ENCODE measurements at places on chromosomes 16 and 17. TPM values are rescaled to one million over a fixed set of nuclear protein-coding genes. Genes with fewer than 3 reads are reported as not detected.

GRCh38 chr16:26787924-26788323, 278.8 kb upstream of the C16orf82 start:
- no peak for DNase-seq

- no peak for DNase-seq
Observed at GRCh38 chr17:77915594-77916021, 42.9 kb upstream of the TNRC6C start.

DNA sequence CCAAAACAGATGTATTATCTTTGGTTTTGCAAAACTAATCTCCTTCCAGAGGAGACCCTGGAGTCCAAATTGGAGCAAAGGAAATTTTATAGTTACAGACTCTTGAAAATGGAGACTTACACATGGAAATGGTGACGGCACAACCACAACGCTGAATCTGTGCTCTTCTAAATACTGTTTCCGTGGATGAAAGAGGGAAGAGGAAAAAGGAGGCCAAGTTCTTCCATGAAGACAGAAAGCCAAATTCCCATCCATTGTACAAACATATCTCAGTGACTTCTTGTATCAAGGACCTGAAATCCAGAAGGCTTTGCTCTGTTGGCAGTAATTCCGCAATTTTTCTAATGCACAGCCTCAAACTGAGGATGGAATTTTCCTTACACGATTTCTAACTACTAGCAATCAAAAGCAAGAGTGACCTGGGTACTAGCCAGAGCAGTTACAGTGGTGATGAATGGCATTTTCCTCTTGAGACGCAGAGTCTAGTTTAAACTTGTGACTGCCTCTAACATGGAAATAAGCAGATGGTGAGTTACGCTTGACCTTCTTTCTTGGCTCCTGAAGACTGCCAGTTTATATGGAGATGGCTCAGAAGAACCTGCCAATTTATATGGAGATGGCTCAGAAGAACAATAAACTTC, 38.5 kb downstream of the VPS53 start:
- no peak for DNase-seq

- no peak for DNase-seq
Observed at GRCh38 chr17:49738456-49739163, 25.3 kb downstream of the FAM117A start.

GRCh38 chr17:36506831-36507230, 20.4 kb downstream of the ZNHIT3 start:
- DNase-seq = no peak

GRCh38 chr17:44593156-44593555, 35.9 kb downstream of the FZD2 start:
- DNase-seq = no peak

- peak; percentile 65 for DNase-seq
Observed at GRCh38 chr17:21772321-21772720, 80.0 kb downstream of the KCNJ18 start.

DNA sequence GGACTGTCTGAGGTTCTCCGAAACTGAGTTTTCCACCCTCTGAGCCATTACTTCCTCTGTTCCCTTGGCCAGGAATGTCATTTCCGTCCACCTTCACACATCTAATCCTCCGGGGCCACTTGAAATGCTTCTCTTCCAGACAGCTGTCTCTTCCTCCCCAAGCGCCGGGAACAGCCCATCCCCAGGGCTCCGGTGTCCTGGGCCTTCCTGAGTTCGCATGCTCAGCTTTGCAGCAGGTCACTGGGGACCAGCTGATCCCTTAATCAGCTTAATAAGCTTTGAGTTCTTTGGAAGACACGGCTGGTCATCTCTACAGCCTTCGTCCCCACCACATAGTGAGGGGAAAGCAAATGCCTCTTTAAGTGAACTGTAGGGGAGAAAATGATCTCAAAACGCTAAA, 123.4 kb downstream of the DYNLRB2 start:
- no peak for DNase-seq

DNA sequence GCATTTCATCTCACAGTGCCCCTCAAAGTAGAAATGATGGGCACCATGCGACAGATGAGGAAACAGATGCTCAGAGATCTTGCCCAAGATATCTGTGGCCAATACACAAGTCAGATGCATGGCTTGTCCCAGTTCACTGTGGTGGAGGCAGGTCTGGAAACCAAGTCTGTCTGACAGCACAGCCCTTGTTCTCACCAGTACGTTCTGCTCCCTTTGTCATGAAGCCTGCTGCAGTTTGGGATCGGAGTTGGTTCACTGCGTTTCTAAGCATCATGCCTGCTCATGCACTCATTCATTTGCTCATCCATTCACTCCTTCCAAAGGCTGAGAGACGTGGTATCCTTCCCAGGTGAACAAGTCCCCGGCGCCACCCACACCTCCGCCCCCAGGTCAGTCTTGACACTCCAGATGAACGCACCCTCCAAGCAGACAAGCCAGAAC, 27.2 kb upstream of the MEAK7 start:
- no peak for DNase-seq

- DNase-seq = peak; percentile 83
Observed at GRCh38 chr16:50313596-50314478, 47.5 kb downstream of the ADCY7 start.

- DNase-seq = no peak
Observed at GRCh38 chr16:81688182-81688581, 90.9 kb upstream of the PLCG2 start.

- DNase-seq = no peak
Observed at GRCh38 chr16:11561454-11561805, 25.3 kb downstream of the LITAF start.

DNA sequence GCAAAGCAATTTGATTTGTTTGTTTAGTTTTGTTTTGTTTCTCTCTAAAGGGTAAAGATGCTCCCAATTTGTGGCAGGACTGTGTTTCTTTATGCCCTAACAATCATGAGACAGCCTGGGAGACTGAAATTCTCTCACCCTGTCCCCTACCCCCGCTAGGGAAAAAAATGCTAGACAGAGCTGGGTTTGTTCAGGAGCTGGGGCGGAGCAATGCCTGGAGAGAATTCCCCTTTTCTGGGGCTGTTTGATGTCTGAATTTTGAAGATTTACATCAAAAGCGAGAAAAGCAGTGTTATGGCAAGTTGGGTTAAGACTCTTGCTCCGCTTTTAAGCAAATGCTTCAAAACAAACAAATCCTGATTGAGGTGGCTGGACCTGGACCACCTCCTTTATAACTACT, 8.4 kb downstream of the MAF start:
- DNase-seq = no peak

GRCh38 chr17:45973946-45974859, 24.8 kb upstream of the STH start:
- no peak for DNase-seq

GRCh38 chr17:50323060-50323459, 22.9 kb upstream of the XYLT2 start:
- DNase-seq = no peak

DNA sequence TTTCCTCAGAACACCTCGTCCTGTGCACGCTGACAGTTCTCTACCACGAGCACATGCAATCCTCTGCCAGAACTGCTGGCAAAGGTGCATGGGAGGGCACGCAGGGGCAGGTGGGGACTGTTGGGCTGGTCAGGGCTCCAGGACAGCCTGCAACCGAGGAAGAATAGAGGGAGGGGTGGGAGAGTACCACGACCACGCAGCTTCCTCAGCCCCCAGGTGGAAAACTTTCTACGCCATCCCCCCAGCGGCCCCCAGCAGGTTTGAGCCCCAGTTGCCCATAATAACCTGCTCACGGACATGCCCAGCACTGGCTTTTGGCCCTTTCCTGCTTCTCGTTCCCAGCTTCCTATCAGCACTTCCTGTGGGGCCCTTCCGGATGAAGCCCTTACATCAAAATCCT, 199.3 kb downstream of the C16orf95 start:
- no peak for DNase-seq

- DNase-seq = no peak
Observed at GRCh38 chr16:16063683-16064082, 114.3 kb downstream of the ABCC1 start.

GRCh38 chr17:41666237-41666641, 22.4 kb upstream of the EIF1 start:
- no peak for DNase-seq

DNA sequence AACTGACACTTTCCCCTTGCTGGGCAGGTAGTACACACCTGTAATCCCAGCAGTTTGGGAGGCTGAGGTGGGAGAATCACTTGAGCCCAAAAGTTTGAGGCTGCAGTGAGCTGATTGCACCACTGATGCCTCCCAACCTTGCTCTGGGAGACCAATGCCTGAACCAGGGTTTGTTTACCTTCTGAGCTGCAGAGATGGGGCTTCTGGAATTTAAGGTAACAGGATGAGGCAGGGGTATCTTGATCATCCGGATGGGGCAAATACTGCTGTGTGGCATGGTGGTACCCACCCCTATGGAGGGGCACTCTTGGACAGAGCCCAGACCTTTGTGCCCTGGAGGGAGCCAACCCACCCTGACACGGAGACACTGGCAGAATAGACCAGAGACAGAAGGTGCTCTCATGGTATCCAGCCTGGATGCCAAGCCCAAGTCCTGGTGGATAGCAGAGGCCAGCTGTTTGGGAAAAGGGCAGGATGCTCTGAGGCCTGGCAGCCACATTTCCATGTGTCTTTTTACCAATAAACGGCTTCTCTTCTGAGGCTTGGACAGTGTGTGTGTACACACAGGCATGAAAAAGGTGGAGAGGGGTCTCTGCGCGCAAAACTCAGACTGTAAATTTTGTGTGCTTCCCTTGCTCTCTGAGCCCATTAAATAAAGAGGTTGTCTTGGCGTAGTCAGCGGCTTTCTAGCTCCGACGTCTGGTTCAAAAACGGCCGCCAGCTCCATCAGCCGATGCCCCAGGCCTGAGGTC, 4.4 kb downstream of the ZNF48 start:
- no peak for DNase-seq

DNA sequence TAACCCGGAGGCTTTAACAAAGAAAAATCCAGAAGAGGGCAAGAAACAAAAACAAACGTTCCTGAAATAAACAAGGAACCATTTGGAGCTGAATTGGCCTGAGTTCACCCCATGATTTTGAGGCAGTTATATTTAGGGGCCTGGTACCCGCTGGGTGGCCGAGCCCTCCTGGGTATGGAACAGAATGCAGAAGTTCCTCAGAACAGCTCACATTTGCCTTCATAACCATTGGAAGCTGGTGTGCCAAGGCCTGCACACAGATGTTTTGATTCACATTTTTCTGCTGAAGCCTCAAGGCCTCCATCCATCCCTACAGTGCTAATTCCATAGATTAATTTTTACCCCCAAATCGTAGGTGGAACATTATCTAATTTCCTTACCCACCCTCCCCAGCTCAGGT, 3.3 kb upstream of the ZFHX3 start:
- no peak for DNase-seq

- DNase-seq = peak; percentile 73
Observed at GRCh38 chr17:83159204-83160049, 80.0 kb downstream of the METRNL start.

DNA sequence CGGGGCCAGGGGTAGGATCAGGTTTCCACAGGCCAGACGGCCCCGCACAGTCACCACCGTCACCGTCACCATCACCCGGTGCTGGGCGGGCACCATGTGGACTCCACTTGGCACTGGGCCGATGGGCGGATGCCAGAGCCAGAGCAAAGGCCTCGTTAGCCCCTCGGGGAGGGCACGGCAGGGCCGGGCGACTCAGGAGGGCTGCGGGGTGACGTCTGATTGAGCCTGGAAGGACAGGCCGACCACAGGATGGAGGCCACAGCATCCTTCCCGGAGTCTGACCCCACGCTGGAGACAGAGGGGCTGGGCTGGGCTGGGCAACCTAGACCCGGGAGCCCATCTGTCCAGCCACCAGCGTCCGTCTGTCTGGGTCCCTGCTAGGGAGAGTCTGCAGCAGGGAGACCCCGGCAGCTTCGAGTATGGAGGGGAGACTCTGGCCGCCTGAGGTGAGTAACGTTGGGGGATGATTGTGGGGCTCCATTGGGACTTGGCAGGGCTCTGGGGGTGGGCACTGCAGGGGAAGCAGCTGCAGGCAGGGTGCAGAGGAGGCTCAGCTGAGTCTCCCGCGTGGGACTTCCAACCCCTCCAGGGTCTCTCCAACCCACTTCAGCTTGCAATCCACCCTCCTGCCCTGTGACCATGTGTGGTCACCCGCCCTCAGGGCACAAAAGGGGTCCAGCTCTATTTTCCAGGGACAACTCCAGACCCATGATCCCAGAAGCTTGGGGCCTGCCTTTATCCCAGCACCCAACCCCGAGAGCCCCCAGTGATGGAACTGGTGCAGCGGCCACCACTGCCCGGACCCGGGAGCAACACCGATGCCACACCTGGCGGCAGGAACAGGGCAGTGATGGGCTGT, 22.6 kb downstream of the SLC25A10 start:
- DNase-seq = peak; percentile 83

GRCh38 chr17:63033142-63033541, 67.1 kb downstream of the TANC2 start:
- DNase-seq = no peak

GRCh38 chr17:73616120-73616872, 27.9 kb downstream of the SDK2 start:
- no peak for DNase-seq

DNA sequence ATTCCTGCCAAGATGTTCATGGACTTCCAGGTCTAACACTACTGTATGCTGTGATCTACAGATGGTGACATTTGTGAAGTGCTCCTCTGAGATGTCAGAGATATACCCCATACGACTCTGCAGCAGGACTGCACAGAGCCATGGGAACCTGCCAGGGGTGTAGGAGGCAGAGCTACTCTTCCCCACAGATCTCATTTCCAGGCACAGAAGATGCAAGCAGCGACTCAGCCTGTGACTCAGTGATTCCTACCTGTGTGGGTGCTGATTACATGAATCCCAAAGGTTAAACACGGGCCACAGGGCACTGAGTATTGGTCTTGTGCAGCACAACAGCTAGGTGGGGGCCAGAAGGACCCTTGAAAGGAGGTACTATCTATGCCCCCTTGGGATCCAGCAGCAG, 137.0 kb upstream of the SOX9 start:
- DNase-seq = no peak

DNA sequence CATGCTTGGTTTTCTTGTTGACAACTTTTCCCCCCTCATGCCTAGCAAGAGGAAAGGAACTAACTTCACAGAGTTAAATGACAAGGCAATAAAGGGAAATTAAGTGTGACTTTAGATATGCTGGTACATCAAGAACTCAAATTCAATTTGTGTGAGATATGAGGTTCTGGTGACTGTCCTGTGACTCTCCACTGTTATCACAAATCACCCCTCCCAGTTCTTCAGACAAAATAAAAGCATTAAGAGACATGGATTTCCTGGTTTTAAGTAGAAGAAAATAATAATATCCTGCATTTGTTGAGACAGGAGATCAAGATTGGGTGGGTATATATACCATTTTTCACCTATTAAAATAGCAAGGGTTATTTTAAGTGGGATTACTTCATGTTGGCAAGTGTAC, 46.2 kb downstream of the SNTB2 start:
- no peak for DNase-seq

- no peak for DNase-seq
Observed at GRCh38 chr16:89266521-89267134, 49.1 kb downstream of the ZNF778 start.

The GAS7 gene
- total RNA-seq = 18.4 TPM

The RBFOX1 gene
- total RNA-seq = not detected

The SLC47A1 gene
- 2.4 TPM for total RNA-seq

The ALOX15 gene
- total RNA-seq = not detected

The ATP2C2 gene
- not detected for total RNA-seq

The KRT32 gene
- not detected for total RNA-seq

The TP53TG3B gene
- total RNA-seq = not detected

The EFCAB3 gene
- total RNA-seq = not detected

The ZNF207 gene
- total RNA-seq = 153 TPM

The DCTPP1 gene
- 30.3 TPM for total RNA-seq

The PERCC1 gene
- not detected for total RNA-seq

The COPZ2 gene
- total RNA-seq = 49.4 TPM

The IGF2BP1 gene
- total RNA-seq = 51.4 TPM

The UNC45B gene
- not detected for total RNA-seq
